OCI-LY7 (cell line): ENCODE measurements at places on chromosomes 3 and 15. TPM values are rescaled to one million over a fixed set of nuclear protein-coding genes. Genes with fewer than 3 reads are reported as not detected.

Gene MFGE8
- 70.4 and 78.7 TPM in 2 replicates for total RNA-seq

Gene SCG5
- total RNA-seq = 4.1 and 4.7 TPM in 2 replicates

Gene IGSF10
- total RNA-seq = not detected in 2 replicates

Gene STRA6
- total RNA-seq = not detected in 2 replicates

Gene TEX264
- 42.7 and 45.6 TPM in 2 replicates for total RNA-seq

Gene NTRK3
- 2.5 and 2.9 TPM in 2 replicates for total RNA-seq

Gene CCK
- not detected in 2 replicates for total RNA-seq

Gene CCR8
- not detected in 2 replicates for total RNA-seq

Gene GP9
- not detected in 2 replicates for total RNA-seq

Gene HIGD2B
- 0.33 TPM in 1 of 2 replicates, not detected in the other for total RNA-seq

Gene SLC35G2
- 0.40 and 0.59 TPM in 2 replicates for total RNA-seq

Gene KLHL6
- total RNA-seq = 169 and 191 TPM in 2 replicates

Gene MYO5C
- 4.1 and 5.6 TPM in 2 replicates for total RNA-seq

Gene PIERCE2
- 2.1 and 3.1 TPM in 2 replicates for total RNA-seq

Gene GP5
- total RNA-seq = not detected in 2 replicates

Gene C3orf20
- total RNA-seq = 2.2 and 3.6 TPM in 2 replicates

Gene CORO2B
- total RNA-seq = 7.4 and 10.5 TPM in 2 replicates

Gene CPNE4
- total RNA-seq = not detected in 2 replicates

Gene IL1RAP
- 5.1 and 5.6 TPM in 2 replicates for total RNA-seq

Gene CIAO2A
- 78.7 and 86.7 TPM in 2 replicates for total RNA-seq

Gene GOLGA8Q
- not detected in 2 replicates for total RNA-seq

Gene TMEM158
- total RNA-seq = not detected in 2 replicates

Gene SMAD6
- 11.8 and 14.6 TPM in 2 replicates for total RNA-seq

Gene MAP6D1
- total RNA-seq = 1.1 TPM in 2 replicates

Gene SPINT1
- total RNA-seq = 2.0 and 2.4 TPM in 2 replicates

Gene TMC3
- not detected in 2 replicates for total RNA-seq

Gene EBLN2
- total RNA-seq = 9.3 and 9.5 TPM in 2 replicates

Gene SERINC4
- 1.1 and 1.9 TPM in 2 replicates for total RNA-seq

Gene PRSS50
- not detected in 2 replicates for total RNA-seq

Gene RTP3
- 0.37 and 0.74 TPM in 2 replicates for total RNA-seq

Gene LARP6
- not detected in 2 replicates for total RNA-seq

Gene OR5H15
- total RNA-seq = not detected in 2 replicates
